Stimulated activated CD4-positive, alpha-beta T cell treated with anti-CD3 and anti-CD28 coated beads, Interleukin-2, amount 100 ng/mL, for 4 hours (primary cell): ENCODE measurements at places on chromosomes 5 and 9.

GRCh38 chr5:96199713-96200183 lies 233.3 kb downstream of the PCSK1 start:
- no peak for DNase-seq

DNA sequence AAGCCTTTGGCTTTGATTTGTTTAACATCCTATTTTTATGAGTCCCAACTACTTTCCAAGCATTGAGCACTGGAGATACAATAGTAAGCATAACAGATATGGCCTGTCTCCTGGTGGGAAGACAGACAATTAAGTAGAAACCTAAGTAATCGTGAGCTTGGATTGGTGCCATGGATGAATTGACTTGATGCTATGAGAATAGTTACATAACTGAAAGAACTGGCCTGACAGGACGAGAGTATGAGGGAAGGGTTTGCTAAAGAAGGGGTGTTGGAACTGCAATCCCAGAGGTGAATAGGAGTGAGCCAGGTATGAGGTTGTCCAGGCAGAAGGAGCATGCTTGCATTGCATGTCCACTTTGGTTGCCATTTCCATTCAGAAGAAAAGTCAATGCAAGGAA lies 52.4 kb downstream of the GPR21 start:
- DNase-seq, result no peak

GRCh38 chr9:127717766-127718165 lies 1.9 kb downstream of the TTC16 start:
- no peak for DNase-seq

DNA sequence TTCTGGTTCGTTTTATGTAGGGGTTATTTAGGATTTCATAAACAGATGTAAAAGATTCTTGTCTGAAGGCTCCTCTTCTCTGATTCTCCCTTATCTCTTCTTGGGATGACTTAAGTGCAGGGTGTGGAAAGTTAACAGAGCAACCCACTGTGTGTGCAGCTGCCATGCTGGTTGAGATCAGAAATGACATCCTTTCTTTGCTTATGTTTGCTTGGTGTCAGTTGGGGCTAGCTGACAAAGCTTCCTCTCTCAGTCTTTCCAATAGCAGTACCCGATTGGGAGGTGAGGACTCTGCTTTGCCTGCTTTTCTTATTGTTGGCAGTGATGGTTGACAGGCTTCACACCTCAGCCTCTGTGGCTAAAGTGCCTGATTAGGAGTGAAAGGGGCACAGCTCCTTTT lies 26.5 kb downstream of the OGN start:
- DNase-seq, result no peak

GRCh38 chr9:129560881-129561306 lies 60.0 kb downstream of the C9orf50 start:
- DNase-seq, result no peak

DNA sequence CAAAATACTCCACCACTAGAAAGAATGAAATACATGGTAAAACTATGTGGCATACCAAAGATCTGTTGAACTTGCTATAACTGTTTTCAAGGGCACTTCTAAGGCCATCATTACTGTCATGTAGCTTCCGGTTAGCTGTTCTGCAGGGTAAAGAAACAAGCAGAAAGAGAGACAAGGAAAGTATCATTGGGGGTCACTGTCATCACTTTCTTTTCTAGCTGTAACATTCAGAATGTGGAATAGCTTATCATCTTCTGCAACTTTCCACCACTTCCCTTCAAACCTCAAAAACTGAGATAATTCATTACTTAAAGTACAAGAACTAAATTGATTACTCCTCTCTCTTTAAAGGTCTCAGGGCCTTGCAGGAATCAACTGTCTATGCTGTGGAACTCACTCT lies 57.6 kb downstream of the RASEF start:
- DNase-seq, result no peak

DNA sequence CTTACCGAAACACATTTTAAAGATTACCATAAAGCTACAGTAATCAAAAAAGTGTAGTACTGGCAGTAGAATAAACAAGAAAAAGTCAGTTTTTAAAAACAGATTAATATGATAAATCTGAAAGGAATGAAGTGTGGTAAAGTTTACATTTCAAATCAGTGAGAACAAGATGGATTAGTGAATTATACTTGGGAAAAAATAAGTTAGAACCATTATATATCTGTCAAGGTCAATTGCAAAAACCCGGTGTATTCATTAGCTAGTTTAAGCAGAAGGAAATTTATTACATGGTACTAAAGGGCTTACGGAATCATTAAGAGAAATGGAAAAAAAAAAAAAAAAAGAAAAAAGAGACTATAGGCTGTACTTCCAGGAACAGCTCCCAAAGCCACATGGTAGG lies 164.3 kb downstream of the MUSK start:
- DNase-seq, result no peak

DNA sequence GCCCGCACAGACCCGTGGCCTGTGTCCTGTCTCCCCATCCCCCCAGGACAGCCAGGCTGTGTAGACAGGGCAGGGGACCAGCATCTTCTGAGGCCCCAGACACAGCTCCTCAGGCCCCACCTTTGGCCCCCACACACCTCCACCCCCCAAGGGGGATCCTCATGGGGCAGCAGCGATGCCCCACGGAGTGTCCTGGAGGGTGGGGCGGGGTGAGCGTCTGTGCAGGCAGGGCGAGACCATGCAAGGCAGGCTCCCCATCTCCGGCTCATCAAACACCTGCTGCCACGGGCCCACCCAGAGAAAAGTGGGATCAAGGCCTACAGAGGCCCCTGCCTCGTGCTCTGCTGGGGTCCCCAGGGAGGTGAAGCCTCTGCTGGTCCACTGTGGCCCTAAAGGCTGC lies 118.7 kb upstream of the FOXD4L5 start:
- no peak for DNase-seq

DNA sequence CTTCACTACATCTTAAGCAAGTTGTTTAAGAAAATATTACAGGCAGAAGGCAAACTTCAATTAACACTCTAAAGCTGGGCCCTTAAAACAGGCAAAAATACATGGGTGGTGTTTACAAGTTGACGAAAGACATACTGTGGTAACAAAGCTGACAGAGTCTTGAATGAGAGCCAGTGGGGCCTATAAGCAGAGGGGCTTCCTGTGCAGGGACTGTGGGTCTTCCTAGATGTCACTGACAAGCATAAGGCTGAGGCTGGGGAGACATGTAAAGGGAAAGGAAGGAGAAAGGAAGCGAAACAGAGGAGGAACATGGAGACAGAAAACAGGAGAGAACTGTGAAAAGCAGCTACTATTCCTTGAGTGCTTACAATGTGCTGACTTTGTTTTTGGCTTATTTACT lies 308.0 kb upstream of the RPS23 start:
- DNase-seq, result no peak
